Activated naive CD4-positive, alpha-beta T cell (primary cell): ENCODE measurements at places on chromosomes 1 and 21.

- DNase-seq, result no peak
These were observed 574 bp downstream of the ITPKB start for GRCh38 chr1:226738421-226738994.

DNA sequence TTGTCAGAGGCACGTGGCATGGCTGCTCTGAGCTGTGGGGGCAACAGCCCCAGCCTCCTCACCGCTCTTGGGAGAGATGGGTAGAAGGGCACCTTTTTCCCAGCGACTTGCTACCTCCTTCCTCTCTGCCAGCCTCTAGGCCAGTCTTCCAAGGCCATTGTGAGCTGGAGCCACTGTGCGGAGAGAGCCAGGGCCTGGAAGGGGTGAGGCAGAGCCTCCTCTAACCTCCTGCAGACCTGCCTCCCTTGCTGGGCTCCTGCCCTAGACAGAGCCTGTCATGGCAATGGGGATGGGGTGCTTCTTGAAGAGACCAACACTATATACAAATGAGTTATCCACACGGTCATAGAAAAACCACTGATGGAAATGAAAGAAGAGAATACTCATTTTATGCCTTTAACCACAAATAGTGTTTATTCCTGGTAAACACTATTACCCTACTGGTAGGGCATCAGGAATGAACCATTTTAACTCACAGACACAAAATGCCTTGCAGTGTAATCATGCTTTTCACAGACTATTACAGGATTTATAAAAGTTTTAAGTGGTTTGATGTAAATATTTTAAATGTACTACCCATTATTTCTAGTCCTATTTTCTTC lies 5.0 kb upstream of the IGFN1 start:
- no peak for DNase-seq

GRCh38 chr1:58841455-58841854 lies 57.6 kb upstream of the JUN start:
- no peak for DNase-seq

DNA sequence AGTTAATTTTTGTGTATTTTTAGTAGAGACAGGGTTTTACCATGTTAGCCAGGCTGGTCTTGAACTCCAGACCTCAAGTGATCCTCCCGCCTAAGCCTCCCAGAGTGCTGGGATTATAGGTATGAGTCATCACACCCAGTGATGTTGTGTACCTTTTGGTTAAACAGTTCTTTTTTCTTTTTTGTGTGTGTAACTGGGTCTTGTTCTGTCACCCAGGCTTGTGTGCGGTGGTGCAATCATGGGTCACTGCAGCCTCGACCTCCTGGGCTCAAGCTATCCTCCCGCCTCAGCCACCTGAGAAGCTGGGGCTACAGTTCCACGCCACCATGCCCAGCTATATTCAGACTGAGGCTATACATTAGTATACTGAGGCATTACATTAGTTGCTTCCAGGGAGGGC lies 37.8 kb downstream of the GABPB2 start:
- no peak for DNase-seq

DNA sequence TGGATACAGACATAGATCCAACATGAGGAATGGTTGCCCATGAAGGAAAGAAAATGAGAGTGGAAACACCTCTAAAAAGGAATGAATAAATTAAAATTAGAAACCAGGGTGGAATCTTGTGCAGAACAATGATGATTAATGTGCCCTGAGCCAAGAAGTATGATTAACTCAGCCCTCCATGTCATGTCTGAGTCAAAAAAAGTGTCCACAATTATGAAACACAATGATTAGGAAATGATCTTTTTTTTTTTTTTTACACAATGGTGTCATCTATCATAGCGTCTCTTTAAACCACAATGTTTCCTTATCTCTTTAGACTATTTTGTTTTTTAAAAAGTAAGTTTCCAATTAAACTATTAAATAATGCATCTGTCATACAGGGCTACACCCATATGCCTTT lies 78.9 kb upstream of the RAB4A start:
- DNase-seq, result no peak

DNA sequence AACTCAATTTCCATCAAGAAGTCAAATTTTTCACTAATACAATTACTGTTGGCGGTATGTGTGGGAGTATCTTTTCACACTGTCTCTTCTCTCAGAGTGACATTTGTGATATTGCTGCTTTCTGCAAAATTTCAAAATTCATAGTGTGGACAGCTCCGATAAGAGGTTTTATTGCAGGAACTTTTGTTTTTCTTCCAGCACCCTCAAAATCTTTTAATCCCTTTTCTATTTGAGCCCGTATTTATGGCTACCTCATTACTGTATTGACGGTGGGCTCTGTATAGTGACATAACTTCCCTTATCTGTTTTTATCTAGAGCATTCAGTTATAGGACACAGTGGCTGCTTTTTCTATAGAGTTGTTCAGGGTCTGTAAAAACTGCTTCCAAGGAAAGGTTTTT lies 794.4 kb upstream of the TMPRSS15 start:
- no peak for DNase-seq

GRCh38 chr21:46381541-46381940 lies 57.6 kb downstream of the PCNT start:
- DNase-seq, result no peak

DNA sequence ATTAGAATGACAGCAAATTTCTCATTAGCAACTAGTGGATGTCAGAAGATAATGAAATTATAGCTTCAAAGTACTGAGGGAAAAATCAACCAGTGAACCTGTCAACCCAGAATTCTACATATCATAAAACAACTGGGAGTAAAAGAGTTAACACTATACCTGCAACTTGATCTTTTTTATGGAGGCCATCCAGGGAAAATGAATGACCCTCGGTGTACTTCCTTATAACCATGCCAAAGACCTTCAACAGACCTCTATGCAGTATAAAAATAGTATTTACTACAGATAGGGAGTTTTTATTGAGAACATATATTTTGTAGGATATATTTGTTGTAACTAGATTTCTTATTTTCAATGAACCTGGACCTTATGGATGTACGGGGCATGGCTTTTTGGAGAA lies 392.5 kb upstream of the ZRANB2 start:
- no peak for DNase-seq

DNA sequence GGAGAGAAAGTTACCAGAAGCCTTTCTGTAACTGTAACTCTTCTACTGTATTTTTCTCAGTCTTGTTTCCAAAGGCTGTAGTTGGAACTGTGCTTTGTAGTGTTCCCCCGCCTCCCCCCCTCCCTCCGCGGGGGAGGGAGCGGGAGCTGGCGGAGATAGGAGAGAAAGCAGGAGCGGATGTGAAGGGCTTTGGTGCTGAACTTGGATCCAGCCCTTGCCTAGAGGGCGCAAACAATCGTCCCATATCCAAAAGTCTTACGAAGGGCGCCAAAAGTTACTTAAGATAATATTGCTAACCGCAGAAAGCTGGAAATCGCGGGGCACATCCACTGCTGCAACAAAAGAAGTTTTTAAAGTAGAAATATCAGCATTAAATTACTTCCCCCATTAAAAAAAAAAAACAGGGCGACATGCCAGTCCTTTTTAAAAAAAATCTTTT lies 2.4 kb upstream of the NFIA start:
- no peak for DNase-seq

- no peak for DNase-seq
These were observed 78.6 kb downstream of the TIAM1 start for GRCh38 chr21:31265366-31266013.

DNA sequence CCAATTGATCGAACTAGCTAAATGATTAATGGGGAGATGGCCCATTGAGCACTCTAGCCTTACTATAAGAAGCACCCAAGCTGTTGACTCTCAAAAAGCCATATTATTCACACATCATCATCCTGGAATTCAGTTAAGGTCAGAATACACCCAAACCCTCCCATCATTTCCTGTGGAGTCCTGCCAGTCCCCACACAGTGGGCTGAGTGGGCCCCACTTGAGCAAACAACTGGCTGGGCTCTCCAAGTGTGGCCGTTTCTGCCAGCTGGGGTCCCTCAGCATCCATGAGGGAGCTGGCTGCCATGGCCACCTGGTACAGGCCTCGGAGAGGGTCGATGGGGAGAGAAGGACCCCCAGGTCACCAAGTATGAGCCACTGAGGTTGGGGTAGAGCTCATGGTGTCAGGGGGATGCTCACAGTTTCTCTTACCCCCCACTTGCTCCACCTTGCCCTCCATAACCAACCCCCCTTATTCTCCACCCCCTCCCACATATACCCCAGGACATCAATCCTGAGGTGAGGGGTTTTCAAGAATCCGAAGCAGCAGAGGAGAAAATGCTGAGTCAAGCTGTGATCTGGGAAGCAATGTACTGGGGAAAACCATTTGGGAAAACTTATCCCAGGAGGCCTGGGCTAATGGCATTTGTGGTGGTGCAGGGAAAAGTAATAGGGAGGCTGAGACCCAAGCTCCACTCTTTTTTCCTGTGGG lies 60.3 kb downstream of the UBE2T start:
- DNase-seq, result no peak

DNA sequence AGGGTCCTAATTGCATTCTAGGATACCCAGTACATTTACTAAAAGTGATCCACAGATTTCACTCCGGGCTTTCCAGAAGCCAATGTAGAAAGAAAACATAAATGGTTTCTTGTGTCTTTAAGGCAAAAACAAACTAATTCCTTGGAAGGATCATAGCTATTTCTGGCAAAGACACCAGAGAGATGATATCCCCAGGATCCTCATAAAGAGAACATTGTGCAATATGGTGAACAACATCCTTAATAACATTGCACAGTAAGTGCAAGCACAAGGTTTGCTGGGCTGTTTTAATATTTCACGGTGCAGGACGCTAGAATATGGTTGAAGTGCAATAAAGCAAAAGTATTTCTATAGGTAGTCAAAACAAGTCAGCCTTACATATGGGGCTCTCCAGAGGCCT lies 83.0 kb downstream of the NTPCR start:
- no peak for DNase-seq

- no peak for DNase-seq
These were observed 29.9 kb downstream of the TMCO1 start for GRCh38 chr1:165738794-165739193.

DNA sequence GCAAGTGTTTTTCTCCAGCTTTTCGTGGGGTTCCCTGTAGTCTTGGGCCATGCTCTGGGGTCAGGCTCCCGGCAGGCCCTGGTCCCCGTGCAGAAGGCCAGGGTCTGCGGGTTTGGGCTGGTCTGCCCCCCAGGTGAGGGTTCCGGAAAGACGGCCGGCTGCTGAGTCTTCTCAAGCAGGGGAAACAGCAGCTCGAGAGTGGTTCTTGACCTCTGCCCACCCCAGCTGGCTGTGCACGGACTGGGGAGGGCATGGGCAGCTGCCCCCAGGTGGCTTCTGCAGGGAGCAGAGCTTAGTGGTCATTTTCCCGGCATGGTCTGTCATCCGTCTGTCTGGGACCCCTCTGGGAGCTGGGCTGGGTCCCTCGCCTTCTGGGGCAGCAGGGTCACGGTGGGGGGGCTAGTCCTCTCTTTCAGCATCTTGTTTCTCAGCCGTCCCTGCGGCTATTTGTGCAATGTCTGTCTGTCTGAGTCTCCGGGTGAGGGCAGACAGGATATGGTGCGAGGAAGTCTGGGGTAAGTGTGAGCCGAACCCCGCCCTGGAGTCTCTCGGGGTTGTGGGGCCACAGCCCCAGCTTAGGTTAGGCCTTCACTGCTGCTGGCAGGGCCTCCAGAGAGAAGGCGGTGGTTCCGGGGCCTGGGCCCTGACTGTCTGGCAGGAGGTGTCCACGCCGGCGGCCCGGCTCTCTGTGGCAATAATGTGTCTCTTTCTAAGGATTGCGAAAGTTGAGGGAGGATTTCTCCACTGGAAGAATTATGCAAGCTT lies 6.1 kb downstream of the SKI start:
- DNase-seq, result no peak

- DNase-seq, result no peak
These were observed 129.2 kb downstream of the ADAMTS1 start for GRCh38 chr21:26715878-26716506.

GRCh38 chr1:28646040-28646439 lies 2.4 kb upstream of the RNU11 start:
- DNase-seq, result no peak

- no peak for DNase-seq
These were observed 506 bp downstream of the C1orf50 start for GRCh38 chr1:42767510-42768000.

- DNase-seq, result no peak
These were observed 299.7 kb upstream of the PRMT6 start for GRCh38 chr1:106756752-106757151.

GRCh38 chr1:199245946-199246345 lies 607.1 kb downstream of the PTPRC start:
- DNase-seq, result no peak

DNA sequence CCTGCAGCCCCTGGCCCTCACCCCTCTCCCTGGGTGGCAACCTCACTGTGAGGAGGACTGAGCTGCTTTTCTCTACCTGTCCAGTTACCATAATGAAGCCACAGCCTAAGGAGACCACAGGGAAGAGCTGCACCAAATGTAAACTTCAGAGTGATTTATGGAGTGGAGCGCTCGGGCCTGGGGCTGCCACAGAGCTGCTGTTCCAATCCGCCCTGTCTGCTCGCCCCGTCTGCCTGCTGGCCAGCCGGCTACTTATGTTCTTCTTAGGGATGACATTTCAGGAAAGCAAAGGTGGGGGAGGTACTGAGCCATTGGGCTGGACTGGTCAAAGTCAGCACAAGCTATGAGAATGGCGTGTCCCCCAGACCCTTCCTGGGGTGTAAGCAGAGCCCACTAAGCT lies 17.9 kb downstream of the SYT6 start:
- no peak for DNase-seq

DNA sequence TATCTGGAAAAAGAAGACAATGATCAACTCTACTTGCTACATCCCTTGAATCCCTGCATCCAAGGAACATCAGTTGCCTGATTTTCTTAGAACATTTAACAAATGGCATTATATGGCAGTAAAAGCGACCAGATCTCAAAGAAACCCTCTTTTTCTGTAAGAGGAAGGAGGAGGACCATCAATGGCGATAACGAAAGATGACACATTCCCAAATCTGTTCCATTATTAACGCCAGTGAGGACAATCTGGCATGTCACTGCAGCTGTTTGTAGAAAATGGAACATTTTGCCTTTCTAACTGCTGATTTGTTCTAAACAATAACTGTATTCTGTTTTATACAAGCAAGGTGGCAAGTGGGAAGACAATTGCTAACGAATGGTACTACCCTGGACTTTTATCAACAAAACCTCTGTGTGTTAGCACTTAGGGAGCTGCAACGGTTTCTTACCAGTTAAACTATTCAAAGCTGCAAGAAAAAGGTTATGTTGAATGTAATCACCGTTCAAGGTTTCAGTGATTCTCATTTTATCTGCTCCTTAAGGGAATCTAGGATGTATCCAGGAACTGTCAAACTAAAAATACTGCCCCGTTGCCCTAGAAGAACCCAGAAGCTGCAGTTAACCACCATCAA lies 251.9 kb downstream of the SDCCAG8 start:
- no peak for DNase-seq

DNA sequence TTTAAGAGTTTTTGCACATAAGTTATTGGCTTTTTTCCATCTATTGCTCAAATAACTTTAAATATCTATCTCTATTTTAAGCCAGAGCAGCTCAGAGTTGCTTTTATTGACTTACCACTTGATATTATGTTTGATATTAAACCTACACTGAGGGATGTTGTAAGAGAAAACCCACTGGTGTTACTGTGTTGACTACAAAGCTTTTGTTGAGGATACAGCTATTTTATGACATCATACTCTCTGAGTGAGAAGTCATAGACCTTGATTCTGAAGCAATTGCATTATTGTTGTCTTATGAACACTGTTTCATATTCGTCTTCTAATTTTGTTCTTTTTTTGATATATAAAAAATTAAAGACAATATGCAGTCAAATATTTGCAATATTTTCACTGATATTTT lies 560.4 kb downstream of the PTBP2 start:
- DNase-seq, result no peak
